Activated CD4-positive, alpha-beta T cell treated with anti-CD3 and anti-CD28 coated beads, Interleukin-2, amount 50 U/mL, for 24 hours (primary cell): ENCODE measurements at places on chromosomes 1 and 21.

- no peak for DNase-seq
Observed at GRCh38 chr21:34642211-34643075, 26.4 kb upstream of the CLIC6 start.

GRCh38 chr1:220700556-220701179, 10.5 kb downstream of the C1orf115 start:
- DNase-seq: no peak

GRCh38 chr1:41355356-41355755, 5.9 kb upstream of the FOXO6 start:
- no peak for DNase-seq

GRCh38 chr1:62725255-62725654, 37.1 kb upstream of the DOCK7 start:
- DNase-seq: no peak

GRCh38 chr1:219120624-219121544, 52.8 kb upstream of the LYPLAL1 start:
- no peak for DNase-seq

DNA sequence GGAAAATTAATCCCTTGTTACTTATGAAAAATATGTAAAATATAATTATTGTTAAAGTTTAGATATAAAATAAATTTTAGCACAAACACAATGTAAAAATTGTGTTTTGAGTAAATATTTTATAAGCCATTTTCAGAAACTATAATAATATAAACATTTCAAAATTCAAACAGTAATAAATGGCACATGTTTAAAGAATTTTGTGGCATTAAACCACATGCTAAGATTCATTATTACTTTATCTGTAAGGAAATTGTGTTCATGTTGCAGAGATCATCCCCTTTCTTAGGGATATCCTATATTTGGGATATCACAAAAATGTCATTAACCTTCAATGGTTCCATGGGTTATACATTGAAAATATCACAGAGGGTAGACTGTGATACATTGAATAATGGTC, 1044.3 kb downstream of the AMY1C start:
- no peak for DNase-seq

- DNase-seq: no peak
Observed at GRCh38 chr1:168098534-168099320, 38.0 kb downstream of the GPR161 start.

- no peak for DNase-seq
Observed at GRCh38 chr1:211478376-211478775, 13.6 kb downstream of the RD3 start.

DNA sequence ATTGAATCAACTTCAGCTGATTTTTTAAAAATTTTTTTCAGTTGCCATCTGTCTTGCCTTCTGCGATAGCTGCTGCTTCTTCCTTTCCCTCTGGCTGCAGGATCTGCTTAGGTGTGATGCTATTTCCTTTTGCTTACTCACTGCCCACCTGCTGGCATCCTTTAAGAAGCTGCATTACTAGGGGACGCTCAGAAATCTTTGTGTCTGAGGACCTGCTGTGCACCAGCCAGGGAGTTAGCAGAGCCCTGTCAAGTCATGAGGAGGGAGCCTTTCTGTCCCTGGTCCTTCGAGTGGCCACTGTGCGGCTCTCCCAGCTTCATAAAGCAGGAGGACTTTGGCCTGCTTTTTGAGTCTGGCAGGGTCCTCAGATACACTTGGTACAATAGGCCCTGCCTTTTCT, 327.8 kb downstream of the USH2A start:
- DNase-seq: no peak

DNA sequence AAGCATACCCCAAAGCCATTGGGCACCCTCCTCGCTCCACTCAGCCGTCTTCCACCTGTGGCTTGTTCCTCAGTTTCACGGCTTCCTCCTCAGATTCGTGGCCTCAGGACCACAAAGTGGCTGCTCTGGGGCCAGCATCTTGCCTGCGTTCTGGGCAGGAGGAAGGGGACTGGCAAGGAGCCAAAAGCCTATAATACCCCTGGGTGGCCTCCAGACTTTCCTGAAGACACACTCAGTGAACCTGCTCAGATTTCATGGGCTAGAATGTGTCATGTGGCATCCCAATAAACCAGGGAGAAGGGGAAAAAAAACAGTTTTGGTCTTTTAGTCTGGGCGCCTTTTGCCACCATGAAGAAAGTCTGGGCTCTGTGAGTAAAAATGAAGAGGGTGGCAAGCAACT, 62.0 kb downstream of the SDC3 start:
- no peak for DNase-seq

DNA sequence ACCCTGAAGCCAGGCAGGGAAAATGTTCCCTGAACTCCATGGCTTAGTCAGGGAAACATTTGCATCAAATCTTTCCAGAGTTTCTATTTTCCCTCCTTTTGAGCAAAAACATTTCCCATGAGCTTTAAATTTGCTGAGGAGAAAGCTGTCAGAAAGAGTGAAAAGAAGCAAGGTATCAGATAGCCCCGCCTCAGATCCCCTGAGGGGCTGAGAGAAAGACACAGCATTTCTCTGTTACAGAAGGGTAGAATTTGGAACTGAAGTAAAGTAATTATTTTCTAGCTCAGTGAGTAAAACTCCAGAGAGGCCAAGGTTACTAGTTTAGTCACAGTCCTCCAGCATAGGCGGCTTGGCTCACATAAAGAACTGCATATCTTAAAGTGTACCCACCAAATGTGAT, 10.6 kb downstream of the FMO1 start:
- DNase-seq: no peak
